AG08395 (cell line): ENCODE measurements at places on chromosomes 4 and X.

GRCh38 chr4:5361968-5362367, 310.7 kb downstream of the STK32B start:
- no peak for DNase-seq

DNA sequence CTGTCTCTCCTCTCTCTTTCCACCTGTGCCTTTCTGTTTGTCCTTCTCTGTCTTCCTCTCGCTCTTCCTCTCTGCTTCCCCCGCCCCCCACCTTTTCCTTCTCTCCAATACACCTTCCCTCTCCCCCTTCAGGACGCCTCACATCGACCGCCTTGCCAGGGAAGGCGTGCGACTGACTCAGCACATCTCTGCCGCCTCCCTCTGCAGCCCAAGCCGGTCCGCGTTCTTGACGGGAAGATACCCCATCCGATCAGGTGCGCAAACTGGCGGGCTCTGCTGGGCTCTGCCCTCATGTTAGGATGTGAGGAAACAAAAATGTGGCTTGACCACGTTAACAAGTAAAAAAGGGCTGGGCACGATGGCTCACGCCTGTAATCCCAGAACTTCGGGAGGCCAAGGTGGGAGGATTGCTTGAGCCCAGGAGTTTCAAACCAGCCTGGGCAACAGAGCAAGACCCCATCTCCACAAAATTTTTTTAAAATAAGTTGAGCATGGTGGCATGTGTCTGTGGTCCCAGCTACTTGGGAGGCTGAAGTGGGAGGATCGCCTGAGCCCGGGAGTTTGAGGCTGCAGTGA, 35.2 kb downstream of the ARSF start:
- DNase-seq = no peak

DNA sequence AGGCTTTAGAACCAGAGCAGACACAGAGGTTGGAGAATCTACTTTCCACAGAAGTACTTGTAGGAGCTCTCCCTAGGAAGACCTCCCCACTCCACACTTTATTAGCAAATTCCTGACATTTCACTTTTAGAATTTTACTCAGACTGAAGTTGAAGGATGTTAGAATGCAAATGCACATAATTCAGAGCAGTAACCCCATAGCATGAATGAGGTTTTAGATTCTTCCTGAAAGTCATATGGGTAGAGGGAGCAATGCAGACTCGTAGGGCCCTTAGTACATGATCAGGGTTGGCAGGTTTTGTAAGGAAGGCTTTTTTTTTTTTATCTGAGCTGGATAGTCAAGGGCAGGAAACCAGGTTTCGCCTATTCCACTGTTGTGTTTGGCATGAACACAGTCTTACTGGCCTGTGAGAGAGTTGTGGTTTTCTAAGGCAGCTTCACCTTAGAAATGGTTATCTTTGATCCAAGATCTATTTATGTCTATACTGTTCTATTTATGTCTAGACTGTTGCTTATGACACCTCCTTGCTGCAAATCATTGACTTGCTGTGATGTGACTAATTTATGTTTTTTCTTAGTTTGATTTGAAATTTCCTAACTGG, 48.9 kb downstream of the SPATA18 start:
- no peak for DNase-seq

GRCh38 chr4:7083597-7084563, 16.0 kb upstream of the GRPEL1 start:
- DNase-seq = no peak

- DNase-seq = no peak
These were observed 7.5 kb downstream of the MSANTD1 start for GRCh38 chr4:3256230-3257102.

DNA sequence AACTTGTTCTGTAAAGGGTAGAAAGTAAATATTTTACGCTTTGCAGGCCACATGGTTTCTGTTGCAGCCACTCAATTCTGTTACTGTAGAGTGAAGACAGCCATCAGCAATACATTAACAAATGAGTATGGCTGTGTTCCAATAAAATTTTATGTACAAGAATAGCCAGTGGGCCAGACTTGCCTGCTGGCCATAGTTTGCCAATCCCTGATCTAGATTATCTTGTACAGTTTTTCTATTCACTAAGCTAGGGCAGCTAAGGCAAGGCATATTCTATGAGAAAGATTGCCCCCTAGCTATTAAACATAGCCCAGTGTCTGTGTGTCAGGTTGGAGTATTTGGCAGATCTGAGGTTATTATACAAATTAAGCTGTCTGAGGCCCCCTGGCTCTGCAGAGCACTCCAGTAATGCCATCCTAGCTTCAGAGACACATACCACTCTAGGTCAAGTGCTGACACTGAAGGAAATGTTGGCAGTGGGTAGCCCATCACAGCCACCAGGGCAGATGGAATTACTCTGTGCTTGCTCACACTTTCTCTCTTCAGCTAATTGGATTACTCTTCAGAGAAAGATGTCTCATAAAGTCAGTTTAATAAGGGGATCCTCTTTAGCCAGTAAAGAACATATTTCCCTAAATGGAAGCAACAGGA, 40.7 kb downstream of the MTTP start:
- no peak for DNase-seq

DNA sequence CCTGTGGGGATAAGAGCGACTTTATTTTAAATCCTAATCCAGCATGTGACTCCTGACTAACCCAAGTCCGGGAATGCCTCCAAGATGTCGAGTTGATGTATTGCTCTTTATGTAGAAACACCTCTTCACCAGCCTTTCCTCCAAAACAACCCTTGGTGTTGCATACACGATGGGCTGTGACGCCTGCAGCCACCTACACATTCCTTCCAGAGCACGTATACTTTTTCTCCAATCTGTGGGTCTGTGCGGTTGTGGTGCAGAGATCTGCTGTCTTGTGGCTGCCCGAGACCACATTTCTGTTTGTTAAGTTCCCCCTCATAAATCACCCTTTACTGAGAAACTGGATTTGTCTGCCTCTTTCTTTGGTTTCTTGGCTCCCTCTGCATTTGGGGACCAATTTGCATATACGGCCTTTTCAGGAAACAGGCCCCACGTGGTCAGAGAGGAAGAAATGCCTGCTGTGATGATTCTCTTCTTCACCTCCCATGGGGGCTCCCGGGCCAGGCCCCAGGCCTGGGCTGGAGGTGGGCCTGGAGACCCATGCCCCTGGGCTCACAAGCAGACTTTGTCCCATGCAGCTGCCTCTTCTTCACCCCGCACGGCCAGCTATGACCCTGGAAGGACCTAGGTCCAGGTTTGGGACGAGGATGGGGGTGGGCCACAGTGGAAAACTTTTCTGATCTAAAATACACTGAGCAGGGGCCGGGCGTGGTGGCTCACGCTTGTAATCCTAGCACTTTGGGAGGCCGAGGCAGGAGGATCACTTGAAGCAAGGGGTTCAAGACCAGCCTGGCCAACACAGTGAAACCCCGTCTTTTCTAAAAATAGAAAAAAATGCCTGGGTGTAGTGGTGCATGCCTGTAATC, 21.4 kb upstream of the AFAP1 start:
- DNase-seq = peak; percentile 93

GRCh38 chrX:37961118-37961517, 45.2 kb upstream of the SYTL5 start:
- no peak for DNase-seq

DNA sequence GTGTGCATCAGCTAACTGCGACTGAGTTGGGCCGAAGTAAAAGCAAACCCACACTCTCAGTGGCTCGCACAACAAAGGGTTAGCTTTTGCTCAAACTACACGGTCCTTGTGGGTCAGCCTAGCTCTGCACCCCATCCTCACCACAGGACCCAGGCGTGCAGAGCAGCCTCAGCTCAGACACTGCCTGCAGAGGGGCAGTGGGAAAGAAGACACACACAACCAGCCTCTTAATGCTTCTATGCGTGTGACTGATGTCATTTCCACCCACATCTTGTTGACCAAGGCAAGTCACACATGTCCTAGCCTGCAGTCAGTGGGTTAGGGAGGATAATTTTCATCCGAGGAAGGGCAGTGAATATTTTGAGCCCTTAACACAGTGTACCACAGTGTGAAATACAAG, 40.5 kb downstream of the HMGB2 start:
- DNase-seq = no peak

DNA sequence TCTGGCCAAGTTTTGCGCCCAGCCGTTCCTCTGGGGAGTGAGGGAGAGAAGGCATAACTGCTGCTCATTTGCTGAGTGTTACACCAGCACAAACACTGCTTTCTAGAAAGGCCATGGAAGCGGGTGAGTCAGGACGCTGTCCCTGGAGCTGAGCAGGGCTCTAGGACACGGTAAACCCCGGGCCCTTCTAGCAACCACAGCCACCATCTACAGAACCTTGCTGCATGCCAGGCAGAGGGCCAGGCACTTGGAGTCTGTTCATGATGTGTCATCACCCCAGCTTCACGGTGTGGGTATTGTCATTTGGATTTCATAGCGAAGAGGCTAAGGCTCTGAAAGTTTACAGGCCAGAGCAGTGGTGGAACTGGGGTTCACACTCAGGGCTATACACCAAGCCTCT, 31.8 kb upstream of the C4orf50 start:
- no peak for DNase-seq
